B cell (primary cell): ENCODE measurements at places on chromosomes 2 and 18. TPM values are rescaled to one million over a fixed set of nuclear protein-coding genes. Genes with fewer than 3 reads are reported as not detected.

- H3K36me3 ChIP-seq: no peaks in the 10 kb centered on the region
- no peak overlapping the region for H3K4me3 ChIP-seq
- H3K4me1 ChIP-seq: no peaks in the 10 kb centered on the region
- no peaks in the 10 kb centered on the region for H3K27me3 ChIP-seq
- H3K27ac ChIP-seq: no peak overlapping the region
Measured at GRCh38 chr18:59026831-59027410, 112.8 kb upstream of the SEC11C start.

DNA sequence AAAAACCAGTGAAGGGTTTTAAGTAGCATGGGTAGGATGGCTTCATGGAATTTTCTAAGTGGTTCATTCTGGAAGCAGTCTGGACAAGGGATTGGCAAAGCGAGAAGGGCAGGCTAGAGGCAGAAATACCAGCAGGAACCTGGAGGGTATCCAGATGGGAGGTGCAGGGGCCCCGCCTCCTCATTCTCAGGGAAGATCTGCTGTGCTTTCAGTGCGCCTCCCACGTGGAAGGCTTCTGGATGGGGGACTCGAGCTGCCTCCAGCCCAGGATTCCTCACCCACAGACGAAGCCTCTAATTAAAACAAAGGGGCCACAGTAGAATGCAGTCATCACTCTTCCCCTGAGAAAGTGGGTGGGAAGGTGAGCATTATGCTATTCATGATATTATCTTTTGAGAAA is 79.8 kb downstream of the VSNL1 start:
- DNase-seq: no peak
- H3K27ac ChIP-seq: no peak overlapping the region
- H3K36me3 ChIP-seq: no peaks in the 10 kb centered on the region
- H3K27me3 ChIP-seq: no peaks in the 10 kb centered on the region
- no peak overlapping the region for H3K4me3 ChIP-seq

ACMSD gene
- total RNA-seq: not detected in 2 replicates

GKN1 gene
- not detected in 2 replicates for total RNA-seq

PLGLB2 gene
- 6.1 and 6.5 TPM in 2 replicates for total RNA-seq

RIT2 gene
- not detected in 2 replicates for total RNA-seq

GRCh38 chr2:142582317-142582716 is 295.1 kb upstream of the KYNU start:
- DNase-seq: no peak
- no peak overlapping the region for H3K4me3 ChIP-seq
- H3K27ac ChIP-seq: no peak overlapping the region
- H3K4me1 ChIP-seq: no peaks in the 10 kb centered on the region
- H3K27me3 ChIP-seq: no peaks in the 10 kb centered on the region
- no peaks in the 10 kb centered on the region for H3K36me3 ChIP-seq

CERS6 gene
- 5.5 and 6.0 TPM in 2 replicates for total RNA-seq
